ENCODE measurements at places on chromosomes 3 and 15.

DNA sequence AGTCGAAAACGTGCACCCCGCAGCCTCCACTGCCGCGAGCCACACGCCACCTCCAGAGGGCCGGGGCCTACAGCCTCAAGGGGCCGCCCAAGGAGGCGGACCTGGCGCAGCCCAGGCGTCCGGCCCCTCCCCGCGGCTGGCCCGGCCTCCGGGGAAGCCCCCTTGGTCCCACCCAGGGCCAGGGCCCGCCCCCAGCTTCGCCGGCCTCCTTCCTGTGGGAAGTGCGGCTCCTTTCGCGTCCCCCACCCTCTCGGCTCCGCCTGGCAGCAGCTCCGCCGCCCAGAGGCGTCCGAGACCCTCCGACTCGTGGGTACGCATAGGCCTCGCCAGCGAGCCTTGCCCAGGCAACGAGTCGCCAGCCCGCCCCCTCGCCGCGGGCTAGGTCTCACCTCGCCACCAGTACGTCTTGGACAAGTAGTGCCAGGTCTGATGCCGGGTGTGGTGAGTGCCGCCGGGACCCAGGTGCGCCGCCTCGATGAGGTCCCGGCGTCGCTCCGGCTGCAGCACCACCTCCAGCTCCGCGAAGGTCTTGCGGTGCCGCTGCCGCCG is 642 bp downstream of the ZBTB11 start:
- peak; percentile 82 for DNase-seq

DNA sequence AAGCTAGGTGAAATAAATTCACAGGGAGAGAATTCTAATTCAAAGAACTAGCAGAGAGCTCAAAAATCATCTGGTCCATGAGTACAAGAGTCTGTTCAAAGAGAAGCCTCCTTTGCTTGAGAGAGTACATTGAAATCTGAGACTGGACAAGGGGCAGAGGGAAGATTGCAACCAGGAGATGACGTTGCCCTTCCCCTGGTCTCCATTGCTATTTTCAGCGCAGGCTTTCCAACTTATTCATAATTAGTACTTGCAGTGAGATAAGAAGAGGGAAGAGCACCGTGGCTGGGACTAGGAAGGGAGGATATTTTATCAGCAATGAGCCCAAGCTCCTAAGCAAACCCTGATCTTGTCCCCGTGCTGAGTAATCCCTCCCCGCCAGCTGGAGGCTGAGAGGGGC is 251.8 kb upstream of the RORA start:
- no peak for DNase-seq

DNA sequence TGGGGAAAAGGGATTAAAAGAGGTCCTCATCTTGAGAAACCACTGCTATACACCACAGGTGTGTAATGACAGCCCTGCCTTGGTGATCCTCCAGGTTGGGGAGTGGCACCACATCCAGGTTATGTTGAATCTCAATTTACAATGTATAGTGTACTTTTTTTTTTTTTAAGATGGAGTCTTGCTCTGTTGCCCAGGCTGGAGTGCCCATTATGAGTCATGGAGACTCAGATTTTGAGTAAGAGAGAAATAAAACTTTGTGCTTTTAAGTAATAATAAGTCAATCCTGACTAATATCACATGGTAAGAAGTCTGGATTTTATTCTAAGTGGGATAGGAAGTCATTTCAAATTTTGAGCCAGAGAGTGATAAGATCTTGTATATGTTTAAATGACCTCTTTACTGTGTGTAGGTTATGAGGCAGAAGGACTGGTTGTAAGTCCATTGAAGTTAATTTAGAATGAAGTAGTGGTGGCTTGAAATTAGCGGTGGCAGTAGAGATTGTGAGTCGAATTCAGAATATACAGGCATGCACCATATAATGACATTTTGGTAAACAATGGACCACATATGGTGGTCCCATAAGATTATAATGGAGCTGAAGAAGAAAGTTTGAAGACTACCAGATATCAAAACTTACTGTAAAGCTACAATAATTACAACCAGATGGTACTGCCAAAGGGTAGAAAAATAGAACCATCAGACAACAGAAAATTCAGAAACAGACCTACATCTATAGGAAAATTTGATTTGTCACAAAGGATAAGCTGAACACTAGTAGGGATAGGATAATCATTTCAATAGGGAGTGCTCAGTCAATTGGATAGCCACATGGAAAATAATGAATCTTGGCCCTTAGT is 20.7 kb downstream of the POPDC2 start:
- no peak for DNase-seq

- DNase-seq, result no peak
These were observed 15.4 kb upstream of the CRBN start for GRCh38 chr3:3194861-3195260.

GRCh38 chr3:183895296-183895695 is 10.6 kb upstream of the PARL start:
- peak; percentile 65 for DNase-seq

Data from A549 (cell line).